ENCODE measurements at places on chromosomes 12 and 14.

DNA sequence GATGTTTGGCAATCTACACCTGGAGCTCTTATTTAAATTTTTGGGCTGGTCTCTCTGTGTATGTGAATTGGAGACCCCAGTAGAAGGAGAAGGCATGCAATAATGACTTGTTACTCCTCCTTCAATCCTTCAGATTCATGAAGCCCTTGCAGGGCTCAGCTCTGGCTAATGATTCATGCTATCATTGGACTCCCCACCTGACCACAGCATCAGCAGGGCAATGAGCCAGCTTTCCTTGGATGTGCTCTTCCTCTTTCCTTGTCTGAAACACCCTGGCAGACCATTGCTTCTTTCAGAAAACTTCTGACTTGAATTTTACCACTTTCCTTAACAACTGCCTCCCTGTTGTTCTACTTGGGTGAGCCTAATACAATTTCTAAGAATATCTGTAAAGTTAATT, 1019.2 kb downstream of the AACS start:
- DNase-seq = no peak

DNA sequence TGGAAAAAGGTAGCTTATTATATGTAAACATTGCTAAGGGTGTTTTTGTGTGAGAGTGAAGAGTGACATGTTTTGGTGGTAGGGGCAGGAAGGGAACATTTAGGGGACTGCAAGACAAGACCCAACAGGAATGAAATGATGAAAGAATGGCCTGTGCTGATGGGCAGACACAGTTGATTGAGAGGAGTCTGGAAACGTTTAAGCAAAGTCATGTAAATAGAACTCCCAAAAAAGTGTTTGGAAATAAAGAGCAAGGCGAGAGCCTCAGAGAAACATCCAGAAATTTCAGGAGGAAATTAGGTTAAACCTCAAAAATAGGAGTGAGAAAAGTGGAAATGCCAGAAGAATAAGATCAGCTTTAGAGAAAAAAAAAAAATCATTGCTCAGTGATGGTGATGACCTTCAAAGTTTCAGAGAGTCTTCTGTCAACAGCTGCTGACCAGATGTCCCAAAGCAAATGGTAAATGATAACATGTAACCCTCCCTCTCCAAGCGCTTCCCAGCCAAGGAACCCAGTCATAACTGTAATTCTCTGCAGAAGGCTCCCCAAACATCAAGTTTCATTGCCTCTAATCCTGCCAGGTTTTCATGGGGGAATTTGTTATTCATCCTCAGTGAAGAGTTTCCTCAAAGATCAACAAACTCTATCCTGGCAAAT, 223.2 kb upstream of the FAR2 start:
- no peak for DNase-seq

- no peak for DNase-seq
These were observed 19.0 kb upstream of the NUAK1 start for GRCh38 chr12:106157802-106158201.

GRCh38 chr12:88227871-88228270, 85.8 kb downstream of the TMTC3 start:
- no peak for DNase-seq

DNA sequence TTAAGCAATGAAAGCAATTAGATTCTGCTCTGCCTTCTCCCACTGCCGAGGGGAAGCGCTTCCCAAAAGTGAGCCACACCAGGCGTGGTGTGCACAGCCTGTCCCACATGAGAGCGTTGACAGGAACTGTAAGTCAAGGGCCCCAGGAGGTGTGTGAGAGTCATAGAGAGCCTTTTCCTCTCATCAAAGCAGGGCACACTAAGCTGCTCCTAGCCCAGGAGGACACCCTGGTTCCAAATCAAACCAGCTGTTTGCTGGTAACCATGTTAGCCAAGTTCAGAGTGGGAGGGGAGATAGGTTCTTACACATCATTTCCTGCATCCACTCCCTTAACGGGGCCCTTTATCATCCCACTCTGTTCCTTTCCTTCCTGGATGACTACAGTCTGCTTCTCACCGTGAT, 98.3 kb downstream of the SPTSSA start:
- no peak for DNase-seq

DNA sequence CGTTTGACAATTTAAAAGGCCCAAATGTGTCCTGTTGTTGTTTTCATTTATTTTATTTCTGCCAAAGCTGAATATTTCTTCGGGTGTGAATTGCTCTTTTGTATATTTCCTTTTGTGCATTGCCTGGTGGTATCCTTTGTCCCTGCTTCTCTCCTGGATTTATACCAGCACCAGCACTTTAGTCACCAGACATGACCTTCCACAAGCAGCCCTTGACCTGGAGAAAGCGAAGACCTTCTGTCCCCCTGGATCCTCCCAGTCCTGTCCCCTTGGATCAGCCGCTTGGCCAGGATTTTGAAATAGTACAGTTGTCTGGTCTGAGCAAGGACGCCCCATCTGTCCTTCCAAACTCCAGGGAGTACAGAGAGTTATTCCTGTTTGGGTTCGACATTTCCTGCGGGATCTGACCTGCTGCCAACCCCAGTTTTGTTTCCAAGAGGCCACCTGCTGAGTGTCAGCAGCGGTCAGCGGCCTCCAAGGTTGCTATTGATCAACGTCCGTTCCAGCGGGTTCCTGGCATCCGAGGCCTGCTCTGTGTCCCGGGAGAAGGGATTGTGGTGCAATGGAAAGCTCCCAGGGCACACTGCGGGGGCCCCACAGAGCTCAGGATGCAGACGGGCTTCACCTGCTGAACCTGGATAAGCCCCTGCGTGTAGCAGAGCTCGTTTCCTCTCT, 45.1 kb upstream of the CHGA start:
- no peak for DNase-seq

DNA sequence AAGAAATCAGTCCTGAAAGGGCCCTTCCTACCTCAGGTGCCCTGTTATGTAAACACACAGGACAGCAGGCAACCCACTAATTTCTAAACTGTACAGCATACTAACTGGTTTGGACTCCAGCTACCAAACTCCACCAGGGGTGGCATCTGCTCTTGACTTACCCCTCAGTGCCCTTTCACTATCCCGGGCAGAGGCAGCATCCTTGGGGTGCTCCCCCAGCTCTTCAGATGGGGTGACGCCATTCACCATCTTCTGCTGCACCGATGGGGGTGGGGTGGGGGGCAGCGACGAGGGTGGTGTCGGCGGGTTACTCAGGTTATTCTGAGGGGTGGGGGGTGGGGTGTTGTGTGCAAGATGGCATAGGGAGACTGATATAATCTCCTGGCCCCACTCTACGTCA, 11.5 kb upstream of the PRKAG1 start:
- DNase-seq = no peak

- DNase-seq = no peak
These were observed 394.8 kb downstream of the LRFN5 start for GRCh38 chr14:42001431-42001830.

GRCh38 chr14:53767566-53767965, 189.1 kb downstream of the BMP4 start:
- DNase-seq = no peak

All from GM12864 (cell line).